ENCODE measurements at places on chromosomes 11 and 22.

DNA sequence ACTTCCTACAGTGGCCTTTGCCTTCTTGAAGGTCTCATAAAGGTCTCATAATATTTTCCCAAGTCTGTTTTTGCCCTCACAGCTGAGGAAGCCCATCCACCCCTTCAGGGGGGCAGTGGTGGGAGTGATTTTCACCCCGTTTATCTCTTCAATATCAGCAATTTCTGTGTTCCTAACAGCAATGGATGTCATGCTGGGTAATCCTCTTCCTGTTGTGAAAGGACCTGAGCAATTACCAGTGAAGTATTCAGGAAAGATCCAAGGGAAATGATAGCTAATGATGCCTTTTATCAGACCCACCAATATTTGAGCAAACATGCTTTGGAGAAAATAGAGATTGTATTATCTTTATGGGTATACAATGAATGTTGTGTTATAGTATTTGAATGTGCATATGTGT, 226.9 kb downstream of the INSC start:
- no peak for DNase-seq

GRCh38 chr11:118442908-118443589, 6.8 kb downstream of the KMT2A start:
- DNase-seq: no peak

DNA sequence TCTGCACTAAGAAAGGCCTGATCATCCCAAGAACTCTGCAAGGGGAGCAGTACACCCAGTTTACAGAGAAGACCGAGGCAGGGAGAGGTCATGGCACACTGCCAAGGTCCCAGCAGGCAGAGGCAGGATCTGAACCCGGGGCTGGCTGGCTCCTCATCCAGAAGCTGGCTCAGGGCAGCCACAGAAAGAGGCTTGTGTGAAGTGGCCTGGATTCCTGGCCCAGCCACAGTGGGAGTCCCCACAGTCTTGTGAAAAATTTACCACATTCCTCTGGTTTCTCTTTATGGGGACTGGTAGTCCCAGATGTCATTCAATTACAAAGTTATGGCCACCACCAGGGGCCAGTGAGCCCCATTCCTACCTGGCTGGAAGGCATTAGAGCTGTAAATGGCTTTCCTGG, 440.5 kb downstream of the MIAT start:
- DNase-seq: no peak

DNA sequence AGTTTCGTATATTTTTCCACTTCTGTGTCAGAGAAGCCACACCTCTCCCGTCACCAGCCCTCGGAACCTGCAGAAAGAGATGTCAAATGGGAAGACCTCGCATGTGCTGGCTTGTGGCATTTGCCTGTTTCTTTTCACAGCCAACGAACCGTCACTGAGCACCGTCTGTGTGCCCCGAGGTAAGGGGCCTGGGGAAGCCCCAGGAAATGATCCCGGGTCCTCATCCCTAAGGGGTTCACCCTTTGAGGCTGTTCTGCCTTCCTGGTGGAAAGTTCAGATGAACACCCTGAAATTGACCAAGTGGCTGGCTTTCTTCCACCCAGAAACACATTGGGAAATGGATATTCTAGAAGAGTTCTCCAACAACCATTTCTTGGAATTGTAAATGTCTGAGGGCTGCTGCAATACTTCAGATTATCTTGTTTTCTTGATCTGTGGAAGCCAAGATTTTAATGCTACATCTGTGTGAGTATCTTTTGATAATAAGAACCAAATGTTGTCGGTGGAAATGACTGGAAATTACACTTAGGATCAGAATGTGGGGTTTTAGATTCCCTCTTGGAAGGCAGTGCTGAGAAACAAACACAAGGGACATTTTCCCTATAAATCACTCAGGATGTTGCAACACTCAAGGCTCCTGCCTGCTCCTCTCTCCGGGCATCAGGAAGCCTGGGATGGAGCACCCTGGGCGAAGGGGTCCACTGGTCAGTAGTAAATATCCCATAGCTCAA, 37.6 kb downstream of the RIBC2 start:
- DNase-seq: no peak

DNA sequence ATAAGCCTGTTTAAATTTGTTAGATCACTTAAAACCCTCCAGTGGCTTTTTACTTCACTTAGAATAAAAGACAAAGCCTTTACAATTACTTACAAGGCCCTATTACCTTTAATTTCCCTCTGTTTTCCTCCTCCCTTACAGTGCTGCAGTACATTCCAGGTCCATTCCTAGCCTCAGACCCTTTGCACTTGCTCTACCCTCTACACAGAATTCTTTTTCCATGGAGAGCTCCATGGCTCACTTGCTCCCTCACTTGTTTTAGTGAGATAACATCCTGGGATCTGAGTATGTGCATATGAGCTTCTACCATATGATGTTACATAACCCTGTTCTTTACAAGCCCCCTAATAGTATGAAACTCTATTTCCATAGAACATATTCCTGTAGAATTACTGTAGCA, 24.4 kb downstream of the ZNF214 start:
- no peak for DNase-seq

DNA sequence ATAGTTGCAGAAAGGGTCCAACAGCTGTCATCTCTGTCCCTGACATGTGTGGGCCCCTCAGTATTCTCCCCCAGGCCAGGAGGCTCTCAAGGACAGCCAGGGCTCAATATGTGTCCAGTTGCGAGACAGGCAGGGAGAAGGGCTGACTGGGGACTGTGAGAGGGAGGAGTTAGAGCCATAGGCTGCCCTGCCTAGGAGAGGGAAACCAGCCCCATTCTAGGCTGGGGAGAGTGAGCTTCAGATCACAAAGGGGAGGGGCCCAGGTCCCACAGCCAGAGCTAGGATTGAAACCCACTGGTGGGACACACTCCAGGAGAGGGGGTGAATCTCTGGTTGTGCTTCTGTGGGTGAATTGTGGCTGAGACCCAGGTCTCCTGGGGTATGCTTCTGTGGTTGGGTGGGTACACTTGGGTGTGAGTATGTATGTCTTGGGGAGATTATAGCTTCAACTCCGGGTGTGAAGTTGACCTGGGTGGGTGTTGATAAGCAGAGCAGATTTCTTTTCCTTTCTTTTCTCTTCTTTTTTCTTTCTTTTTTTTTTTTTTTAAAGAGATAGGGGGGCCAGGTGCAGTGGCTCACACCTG, 2.1 kb upstream of the CARNS1 start:
- DNase-seq: no peak

DNA sequence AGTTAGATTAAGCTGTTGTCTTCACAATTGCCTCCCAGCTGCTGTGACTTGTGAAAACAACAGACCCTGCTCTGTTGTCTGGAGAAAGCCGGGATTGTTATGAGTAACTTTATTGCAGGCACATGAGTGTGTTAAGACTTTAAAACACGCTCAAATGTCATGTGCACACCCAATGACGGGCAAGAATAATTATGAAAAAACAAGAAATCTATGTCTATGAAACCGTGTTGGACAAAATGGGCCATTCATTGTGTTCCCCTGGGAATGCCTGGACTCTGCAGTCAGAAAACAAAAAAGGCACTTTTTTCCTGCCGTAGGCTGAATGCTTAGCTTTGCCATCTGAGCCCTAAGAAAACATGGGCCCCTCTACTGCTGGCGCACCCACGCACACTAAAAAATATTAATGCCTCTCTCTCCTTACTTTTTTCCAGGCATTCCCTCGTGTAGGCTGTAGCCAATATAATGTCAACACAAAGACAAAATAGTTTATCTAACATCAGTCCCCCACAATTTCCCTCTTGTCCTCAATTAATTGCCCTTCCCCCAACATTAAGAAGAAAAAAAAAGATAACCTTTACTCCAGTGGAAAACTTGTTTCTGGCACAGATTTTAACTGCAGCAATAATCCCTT, 207.9 kb downstream of the SOX6 start:
- no peak for DNase-seq

DNA sequence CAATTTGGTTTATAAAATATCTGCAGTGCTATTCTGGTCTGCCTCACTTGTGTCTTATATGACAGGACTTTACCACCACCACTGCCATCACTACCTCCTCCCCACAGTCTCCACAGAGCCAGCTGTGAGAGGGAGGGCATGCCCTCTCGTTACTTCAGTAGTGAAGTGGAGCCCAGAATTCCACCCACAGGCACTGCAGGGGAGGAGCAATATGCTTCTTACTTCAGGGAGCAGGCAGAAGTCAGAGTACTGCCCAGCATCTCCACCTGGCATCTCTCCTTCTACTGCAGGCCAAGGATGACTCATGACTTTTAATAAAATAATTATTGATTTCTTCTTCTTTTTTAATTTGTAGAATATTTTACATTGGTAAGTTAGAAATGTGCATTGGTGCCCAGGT, 255.5 kb downstream of the DYNC2H1 start:
- no peak for DNase-seq

DNA sequence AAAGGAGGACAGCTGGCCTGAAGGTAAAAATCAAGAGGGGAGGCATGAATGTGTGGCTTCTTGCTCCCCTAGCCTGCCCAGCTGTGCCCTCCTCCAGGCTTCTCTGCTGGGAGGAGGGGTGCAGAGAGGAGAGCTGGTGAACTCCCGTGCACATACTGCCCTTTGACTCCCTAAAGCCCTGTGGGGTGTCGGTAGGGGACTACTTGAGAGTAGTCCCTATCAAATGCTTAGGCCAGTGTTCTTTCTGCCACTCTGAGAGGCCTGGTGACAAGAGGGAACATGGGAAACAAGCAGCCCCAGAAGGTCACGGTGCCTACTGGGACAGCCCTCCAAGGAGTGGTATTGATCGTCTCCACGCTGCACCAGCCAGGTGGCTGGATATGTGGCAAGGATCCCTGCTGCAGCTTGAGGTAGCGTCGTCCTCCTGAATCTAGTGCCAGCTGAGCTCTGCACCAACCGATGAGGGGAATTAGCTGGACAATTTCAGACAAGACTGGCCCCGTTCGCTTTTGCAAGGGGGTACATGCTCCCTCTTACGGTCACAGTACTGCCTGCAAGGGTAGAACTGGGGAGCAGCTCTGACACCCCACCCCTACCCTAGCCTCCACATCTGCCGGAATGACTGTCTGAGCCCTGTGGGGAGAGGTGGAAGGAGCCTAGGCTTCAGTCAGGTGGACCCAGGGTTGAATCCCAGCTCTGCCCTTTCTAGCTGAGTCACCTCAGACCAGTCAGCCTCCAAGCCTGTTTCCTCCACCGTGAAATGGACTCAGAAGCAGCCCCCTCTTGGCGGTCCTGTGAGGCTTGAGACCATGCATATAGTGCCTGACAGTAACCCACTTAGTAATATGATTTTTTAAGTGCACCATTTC, 17.1 kb upstream of the C11orf96 start:
- DNase-seq: no peak

DNA sequence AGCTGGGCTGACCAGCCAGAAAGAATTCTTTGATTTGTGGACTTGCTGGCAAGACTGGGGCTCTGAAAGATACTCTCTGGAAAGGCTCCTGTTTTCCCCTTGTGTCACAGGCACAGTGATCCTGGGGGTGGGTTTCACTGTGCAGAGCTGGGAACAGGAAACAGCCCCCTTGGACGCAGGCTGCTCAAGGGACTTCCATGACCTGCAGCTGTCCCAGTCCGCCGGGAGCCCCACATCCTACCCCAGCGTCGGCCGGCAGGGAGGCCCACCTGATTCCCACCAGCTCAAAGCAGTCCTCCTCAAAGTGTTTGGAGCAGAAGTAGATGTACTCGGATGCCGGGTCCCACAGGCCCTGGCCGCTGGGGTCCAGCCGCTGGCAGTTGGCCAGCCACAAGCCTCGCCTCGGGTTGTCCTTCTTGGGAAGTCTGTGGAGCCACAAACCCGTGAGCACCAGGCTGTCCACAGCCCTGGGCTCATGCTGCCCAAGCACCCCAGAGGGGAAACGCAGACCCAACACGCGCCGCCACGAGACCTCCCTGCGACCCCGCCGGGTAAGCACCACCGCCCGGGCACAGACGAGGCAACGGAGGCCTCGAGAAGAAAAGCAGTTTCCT, 824 bp downstream of the THAP7 start:
- no peak for DNase-seq

GRCh38 chr11:121740902-121741301, 288.1 kb upstream of the SORL1-AS1 start:
- no peak for DNase-seq

- no peak for DNase-seq
Measured at GRCh38 chr11:114076921-114077331, 17.4 kb downstream of the ZBTB16 start.

- no peak for DNase-seq
Measured at GRCh38 chr11:75949023-75949672, 134.1 kb downstream of the UVRAG start.

- no peak for DNase-seq
Measured at GRCh38 chr11:68661697-68662603, 22.4 kb upstream of the GAL start.

GRCh38 chr22:30265823-30266444, 717 bp downstream of the OSM start:
- no peak for DNase-seq

DNA sequence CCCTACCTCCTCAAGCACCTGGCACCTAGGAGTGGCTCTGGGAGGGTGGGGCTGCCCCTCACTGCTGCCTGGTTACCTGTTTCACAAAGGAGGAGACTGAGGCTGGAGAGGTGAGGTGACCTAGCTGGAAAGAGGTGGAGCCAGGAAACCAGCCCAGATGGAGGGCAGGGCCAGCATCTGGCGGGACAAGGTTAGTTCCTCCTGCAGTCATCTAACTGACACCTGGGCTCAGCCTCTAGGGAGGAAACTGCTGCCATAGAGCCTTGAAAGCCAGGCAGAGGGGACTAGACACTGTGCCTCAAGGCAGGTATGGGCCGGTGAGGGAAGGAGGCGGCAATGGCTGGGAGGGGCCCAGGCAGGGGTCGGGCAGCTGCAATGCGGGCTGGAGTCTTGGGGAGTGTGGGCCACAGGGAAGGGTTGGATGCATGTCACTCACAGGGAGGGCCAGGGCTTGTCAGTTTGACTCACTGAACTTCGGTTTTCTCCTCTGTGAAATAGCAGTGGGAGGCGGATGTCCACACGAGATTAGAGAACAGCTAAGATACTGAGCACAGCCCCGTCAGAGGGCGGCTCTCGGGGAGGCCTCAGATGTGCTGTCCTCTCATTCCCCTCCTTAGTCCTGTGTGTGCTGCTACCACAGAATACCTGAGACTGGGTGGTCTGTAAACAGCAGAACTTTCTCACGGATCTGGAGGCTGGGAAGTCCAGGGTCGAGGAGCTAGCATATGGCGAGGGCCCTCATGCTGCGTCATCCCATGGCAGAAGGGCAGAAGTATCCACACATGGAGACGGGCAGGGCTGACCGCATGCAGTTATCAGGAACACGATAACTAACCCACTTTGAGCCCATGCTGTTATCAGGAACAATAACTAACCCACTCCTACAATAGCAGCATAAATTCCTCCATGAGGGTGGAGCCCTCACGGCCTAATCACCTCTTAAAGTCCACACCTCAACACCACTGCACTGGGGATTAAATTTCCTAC, 16.1 kb downstream of the MGAT3 start:
- DNase-seq: no peak
